Activated naive CD8-positive, alpha-beta T cell treated with anti-CD3 and anti-CD28 coated beads, Interleukin-2, amount 10 ng/mL, durations not matched to agents 7 days and 5 days (primary cell): ENCODE measurements at places on chromosomes 4 and X. TPM values are rescaled to one million over a fixed set of nuclear protein-coding genes. Genes with fewer than 3 reads are reported as not detected.

AREG gene
- total RNA-seq, result 0.40 TPM

RXFP1 gene
- not detected for total RNA-seq

SPOCK3 gene
- total RNA-seq, result not detected

TEX13B gene
- total RNA-seq, result not detected

FOXR2 gene
- not detected for total RNA-seq

TMEM47 gene
- not detected for total RNA-seq

GRCh38 chrX:37371578-37371991 is 22.4 kb downstream of the PRRG1 start:
- H3K4me3 ChIP-seq, result no peak overlapping the region
- H3K36me3 ChIP-seq, result no peaks in the 10 kb centered on the region

- no peaks in the 10 kb centered on the region for H3K4me1 ChIP-seq
- no peaks in the 10 kb centered on the region for H3K27me3 ChIP-seq
- no peak for DNase-seq
- no peaks in the 10 kb centered on the region for H3K36me3 ChIP-seq
- no peak overlapping the region for H3K4me3 ChIP-seq
- no peak overlapping the region for H3K27ac ChIP-seq
Measured at GRCh38 chrX:41480508-41481260, 33.5 kb downstream of the NYX start.

GRCh38 chrX:107025545-107025944 is 25.5 kb upstream of the MORC4 start:
- DNase-seq, result no peak
- no peak overlapping the region for H3K4me3 ChIP-seq
- H3K27me3 ChIP-seq, result no peaks in the 10 kb centered on the region
- H3K36me3 ChIP-seq, result no peaks in the 10 kb centered on the region
- H3K27ac ChIP-seq, result no peak overlapping the region
- H3K4me1 ChIP-seq, result no peaks in the 10 kb centered on the region

GRCh38 chrX:154718616-154719015 is 32.3 kb downstream of the GAB3 start:
- DNase-seq, result no peak
- H3K4me1 ChIP-seq, result peaks cover 46% of the 10 kb centered on the region
- H3K27ac ChIP-seq, result peak overlapping the region; percentile 88
- H3K4me3 ChIP-seq, result peak overlapping the region; percentile 77

GRCh38 chr4:66741081-66741480 is 804.2 kb downstream of the CENPC start:
- no peak overlapping the region for H3K27ac ChIP-seq
- DNase-seq, result no peak
- H3K27me3 ChIP-seq, result no peaks in the 10 kb centered on the region
- no peaks in the 10 kb centered on the region for H3K4me1 ChIP-seq
- no peaks in the 10 kb centered on the region for H3K36me3 ChIP-seq
